ENCODE measurements at places on chromosomes 5 and 9.

- no peak for DNase-seq
Measured at GRCh38 chr9:137317718-137318511, 15.8 kb upstream of the NRARP start.

- DNase-seq = no peak
Measured at GRCh38 chr9:108844391-108844790, 11.4 kb downstream of the ACTL7B start.

DNA sequence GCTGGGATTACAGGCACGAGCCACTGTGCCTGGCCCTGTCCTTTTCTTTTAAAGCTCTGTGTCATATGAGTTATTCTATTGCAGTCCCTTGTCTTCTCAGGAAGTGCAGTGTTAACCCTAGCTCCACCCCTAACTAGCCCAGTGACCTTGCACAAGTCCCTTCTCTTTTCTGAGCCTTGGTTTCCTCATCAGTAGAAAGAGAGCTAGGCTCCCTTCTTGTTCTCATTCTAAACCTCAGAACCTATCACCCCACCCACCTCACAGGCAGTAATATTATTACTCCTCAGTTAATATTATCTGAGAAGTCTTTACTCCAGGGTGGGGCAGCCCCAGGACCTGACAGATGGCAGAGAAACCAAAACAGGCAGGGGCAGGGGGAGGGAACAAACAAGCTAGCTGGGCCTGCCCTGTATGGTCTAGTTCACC is 7.2 kb downstream of the CYFIP2 start:
- DNase-seq = no peak

DNA sequence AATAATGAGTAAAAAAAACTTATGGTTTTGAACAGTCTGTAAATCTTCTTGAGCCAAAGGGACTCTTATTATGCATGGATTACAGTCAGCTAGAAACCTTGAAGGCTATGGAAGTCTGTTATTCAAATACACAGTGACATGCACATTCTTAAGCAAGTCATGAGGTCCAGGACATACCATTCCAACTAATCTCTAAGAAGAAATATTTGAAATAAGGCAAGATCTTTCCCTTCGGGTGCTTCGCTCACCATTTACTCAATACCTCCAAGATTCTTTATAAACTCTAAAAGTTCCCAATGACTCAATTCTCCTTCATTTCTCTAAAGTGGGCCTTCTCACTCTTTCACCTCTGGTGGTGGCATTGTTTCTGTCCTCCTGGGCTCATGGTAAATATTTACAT is 811.0 kb downstream of the NR2F1-AS1 start:
- no peak for DNase-seq

- DNase-seq = no peak
Measured at GRCh38 chr5:122431298-122431697, 119.3 kb downstream of the SNCAIP start.

DNA sequence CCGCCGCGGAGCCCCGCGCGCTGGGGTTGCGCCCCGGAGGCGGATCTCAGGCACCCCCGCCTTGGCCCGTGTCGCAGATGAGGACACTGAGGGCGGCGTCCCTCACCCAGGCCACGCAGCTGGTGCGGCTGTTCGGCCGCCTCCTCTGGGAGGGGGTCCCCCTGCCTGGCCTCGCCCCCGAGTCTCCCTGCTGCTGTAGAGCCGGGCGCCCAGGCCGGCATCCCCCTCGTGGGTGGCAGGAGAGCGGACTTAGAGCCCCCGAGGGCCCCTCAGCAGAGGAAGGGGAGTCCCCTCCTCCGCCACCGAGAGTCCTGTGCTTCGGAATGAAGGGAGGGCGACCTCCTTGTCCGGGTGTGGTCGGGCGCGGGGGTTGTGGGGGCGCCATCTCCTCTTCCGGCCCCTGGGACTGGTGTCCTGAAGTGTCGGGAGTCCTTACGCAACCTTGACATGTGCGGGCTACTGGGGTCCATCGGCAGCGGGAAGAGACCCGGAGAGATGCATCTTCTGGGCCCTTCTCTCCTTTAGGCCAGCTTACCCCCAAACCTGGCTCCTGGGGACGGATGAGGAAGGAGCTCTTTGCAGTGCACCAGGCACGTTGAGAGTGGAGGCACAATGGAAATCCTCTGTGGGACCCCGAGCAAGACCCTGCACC is 11.7 kb upstream of the EXOSC2 start:
- no peak for DNase-seq

Data from stimulated activated CD4-positive, alpha-beta T cell treated with anti-CD3 and anti-CD28 coated beads, Interleukin-12 subunit alpha, Interleukin-12 subunit beta, amount 100 ng/mL, for 48 hours (primary cell).